Calu3 (cell line): ENCODE measurements at places on chromosomes 3 and 15.

GRCh38 chr3:126858887-126859286 lies 124.0 kb upstream of the PLXNA1 start:
- DNase-seq, result no peak

- no peak for DNase-seq
These were observed 116.9 kb downstream of the EPHA6 start for GRCh38 chr3:96931119-96931862.

GRCh38 chr3:118536764-118537163 lies 497.9 kb downstream of the IGSF11 start:
- DNase-seq, result no peak

DNA sequence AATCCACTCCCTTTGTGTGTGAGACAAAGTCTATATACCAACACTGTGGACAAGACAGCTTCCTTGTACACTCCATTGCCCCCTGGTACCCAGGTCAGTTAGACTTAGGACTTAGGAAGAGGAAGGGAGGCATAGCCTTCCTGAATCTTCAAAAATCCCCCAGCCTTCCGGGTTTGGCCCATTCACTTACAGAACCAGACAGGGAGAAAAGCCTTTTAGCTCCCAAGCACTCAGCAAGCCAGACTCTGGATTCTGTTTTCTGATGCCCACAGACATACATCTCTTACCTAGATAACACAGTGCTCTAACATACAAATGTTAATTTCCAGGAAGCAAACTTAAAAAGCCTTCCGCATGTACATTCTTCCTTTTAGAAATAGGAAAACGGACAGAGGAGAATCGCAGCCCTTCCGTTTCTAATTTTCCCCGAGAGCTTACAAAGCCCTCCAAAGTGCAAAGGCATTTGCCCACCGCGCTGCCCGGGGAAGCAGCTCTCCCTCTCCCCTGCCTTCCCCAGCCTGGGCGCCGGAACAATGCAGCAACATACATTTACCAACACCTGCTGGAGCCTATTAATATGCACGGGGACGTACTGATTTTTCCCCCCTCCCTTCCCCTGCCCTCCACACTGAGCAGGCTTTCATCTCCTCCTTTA lies 442.0 kb downstream of the MAGI1 start:
- DNase-seq, result no peak

DNA sequence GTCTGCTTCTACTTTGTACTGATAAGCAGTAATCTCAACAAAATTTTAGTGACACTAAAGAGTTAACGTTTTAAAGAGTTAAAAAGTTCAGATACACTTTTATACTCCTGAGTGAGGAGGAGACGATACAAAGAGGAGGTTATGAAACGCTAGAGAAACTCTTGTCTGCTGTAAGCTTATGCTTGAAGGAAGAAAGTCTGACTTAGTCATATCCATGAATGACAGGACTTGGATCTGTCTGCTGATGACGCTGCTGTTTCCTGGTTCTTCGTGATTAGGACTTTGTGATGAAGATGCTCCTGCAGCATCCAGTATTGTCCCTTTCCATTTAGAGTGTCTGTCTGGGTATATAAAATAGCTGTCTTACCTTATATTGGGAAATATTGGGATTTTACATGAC lies 15.8 kb downstream of the TCF12 start:
- no peak for DNase-seq

DNA sequence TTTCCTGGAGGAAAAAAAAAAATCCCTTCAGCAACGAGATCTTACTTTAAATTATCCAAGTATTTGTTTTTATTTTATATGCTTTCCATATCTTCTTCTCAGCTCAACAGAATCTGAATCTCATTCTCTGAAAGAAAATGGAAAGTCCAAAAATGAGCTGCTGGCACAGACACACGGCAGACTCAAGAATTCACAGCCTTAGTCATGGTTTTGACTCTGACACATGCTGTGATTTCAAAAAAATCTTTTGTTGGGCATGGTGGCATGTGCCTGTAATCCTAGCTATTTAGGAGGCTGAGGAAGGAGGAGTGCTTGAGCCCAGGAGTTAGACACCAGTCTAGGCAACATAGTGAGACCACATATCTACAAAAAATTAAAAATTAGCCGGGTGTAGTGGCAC lies 565.0 kb downstream of the MAGI1 start:
- no peak for DNase-seq

GRCh38 chr3:150238995-150239619 lies 169.0 kb upstream of the TSC22D2 start:
- DNase-seq, result peak; percentile 72

DNA sequence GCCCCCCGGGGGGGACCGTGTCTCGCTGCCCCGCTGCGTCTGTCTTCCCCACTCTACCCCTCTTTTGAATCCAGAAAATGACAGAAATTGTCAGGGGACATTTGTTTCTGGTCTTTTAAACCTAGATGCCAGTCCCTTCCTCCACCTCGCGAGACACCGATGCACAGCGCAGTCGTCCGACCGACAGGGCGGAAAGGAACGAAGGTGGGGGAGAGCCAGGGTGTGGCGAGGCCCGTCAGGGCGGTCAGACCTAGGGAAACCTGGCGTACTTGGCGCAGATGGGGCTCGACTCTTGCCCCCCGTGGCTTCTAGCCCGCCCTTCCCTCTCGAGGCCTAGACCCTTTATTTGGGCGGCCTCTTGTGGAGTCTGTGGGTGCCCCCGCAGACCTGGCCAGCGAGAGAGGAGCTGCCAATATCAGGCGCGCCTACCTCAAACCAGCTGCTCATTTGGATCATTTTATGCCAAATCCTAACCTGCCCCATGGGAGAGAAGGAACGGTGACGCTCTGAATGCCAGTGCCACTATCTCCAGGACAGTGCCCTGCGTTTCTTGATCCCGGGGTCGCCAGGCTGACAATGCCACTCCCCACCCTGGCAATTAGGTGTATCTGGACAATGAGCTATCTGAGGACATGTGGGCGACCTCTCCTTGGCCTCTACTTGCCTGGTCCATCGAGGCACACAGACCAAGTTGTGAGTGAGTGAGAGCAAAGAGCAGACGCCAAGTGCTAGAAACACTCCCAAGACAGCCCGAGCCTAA lies 500 bp upstream of the RAB6B start:
- no peak for DNase-seq

DNA sequence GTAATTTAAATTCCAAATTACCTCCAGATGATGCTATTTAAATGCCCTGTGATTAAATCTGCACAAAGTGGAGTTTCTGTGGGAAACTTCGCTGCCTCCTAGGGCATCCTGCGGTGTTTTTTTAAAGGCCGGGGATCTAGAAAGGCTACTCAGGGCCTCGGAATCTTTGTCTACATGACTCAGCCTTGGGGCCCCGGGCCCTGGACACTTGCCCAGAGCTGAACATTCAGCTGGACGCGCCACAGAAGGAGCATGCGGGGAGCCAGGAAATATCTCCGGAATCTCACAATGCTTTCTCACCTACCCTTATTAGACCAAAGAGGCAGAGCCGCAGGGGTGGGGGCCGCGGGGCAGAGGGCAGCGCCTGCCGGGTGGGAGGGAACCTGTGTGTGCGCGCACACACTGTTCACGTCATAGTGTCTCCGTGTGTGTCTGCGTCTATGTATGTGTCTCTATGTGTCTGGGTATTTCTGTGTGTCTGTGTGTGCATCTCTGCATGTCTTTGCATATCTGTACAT lies 145.5 kb upstream of the TPM1 start:
- peak; percentile 98 for DNase-seq

DNA sequence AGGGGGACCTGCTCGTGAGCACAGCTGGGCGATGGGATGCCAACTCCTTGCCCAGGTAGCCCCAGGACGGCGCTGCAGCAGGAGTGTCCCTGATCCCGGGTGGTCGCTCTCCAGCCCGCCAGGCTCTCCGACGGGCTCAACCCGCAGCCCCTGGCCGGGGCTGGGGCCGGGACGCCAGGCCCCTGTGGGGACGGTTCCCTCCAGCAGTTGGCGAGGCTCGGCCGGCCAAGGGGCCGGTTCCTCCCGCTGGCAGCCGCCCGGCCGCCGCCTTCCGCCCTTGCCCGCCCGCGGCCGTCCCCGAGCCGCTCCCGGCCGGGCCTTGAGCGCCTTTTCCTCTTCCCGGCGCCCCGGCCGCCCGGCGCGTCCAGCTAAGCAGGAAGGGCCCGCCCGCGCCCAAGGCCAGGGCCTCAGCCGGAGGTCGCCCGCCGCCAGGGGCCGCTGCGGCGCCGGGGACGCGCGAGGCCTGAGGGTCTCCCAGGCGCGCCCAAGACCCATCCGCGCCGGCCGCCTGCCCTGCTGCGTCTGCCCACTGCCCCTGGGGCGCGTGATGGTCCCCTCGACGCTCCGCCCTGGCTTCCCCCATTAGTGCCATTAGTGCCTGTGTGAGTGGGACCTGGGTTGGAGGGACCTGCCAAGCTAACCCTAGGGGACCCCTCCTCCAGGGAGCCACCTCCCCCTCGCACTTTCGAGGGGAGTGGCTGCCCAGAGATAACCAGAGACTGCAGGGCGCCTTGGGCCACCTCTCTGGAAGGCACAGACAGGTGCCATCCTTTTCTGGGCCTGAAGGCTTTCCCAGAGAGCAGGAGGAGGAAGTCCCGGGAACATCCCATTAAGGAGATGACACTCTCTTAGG lies 106.4 kb downstream of the FBLN2 start:
- DNase-seq, result peak; percentile 73

GRCh38 chr3:119944091-119944490 lies 150.2 kb downstream of the GSK3B start:
- no peak for DNase-seq

DNA sequence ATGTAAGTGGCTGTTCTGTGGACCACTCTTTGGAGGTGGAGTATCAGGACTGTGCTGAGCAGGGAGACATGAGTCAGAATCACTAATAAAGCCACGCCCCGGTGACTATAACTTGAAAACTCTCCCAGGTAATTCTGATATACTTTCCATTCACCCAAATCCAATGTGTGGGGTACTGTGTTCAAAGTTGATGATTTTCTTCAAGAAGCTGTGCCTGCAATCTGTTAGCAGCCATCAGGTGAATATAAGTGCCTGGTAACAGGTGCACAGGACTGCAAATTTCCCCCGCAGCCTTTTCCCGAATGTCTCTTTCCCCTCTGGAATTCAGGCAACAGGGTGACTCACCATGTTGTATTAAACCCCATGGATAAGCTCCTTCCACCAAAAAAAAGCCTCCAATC lies 17.0 kb downstream of the MAGI1 start:
- DNase-seq, result peak; percentile 32

DNA sequence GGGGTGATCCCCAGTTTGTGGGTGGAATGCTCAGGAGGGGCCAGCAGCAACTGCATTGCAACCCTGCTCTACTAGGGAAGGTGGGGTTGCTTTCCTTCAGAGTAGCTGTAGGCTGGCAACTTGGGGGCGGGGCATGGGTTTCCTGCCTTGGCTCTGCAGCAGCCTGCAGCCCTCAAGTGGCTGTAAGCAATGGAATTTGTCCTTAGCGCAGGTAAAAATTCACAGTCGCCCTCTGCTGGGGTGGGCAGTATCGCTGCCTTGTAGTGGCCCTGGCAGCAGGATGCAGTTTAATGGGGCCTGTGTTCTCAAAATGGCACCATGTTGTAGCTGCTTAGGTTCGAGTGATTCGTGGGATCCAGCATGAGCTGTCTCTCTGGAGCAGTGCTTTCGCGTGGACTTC lies 29.8 kb downstream of the STT3B start:
- DNase-seq, result peak; percentile 64

- no peak for DNase-seq
These were observed 384.7 kb downstream of the ZIC1 start for GRCh38 chr3:147793841-147794240.

- no peak for DNase-seq
These were observed 145.6 kb downstream of the LSAMP start for GRCh38 chr3:116299646-116300081.

- peak; percentile 32 for DNase-seq
These were observed 156.4 kb downstream of the TP63 start for GRCh38 chr3:189787632-189788031.

- peak; percentile 4 for DNase-seq
These were observed 97.2 kb downstream of the LRTM1 start for GRCh38 chr3:54830658-54831057.

DNA sequence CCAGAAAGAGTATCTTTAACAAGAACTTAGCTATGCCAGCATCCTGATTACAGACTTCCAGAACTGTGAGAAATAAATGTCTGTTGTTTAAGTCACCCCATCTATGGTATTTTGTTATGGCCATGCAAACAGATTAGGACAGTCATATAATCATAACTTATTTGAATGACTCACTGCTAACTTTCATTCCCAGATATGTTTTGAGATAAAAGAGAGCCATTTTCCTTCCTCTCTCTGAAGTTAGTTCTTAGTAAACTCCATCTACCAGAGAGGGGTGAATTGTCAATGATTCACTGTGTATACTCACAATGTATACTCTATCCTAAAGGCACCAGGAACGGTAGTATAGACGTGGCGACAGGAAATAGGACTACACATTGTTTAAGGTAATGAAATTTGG lies 179.4 kb upstream of the DPH6 start:
- no peak for DNase-seq

GRCh38 chr15:43370310-43370974 lies 401 bp downstream of the ZSCAN29 start:
- no peak for DNase-seq

- no peak for DNase-seq
These were observed 11.0 kb upstream of the MEIS2 start for GRCh38 chr15:37111427-37111717.

DNA sequence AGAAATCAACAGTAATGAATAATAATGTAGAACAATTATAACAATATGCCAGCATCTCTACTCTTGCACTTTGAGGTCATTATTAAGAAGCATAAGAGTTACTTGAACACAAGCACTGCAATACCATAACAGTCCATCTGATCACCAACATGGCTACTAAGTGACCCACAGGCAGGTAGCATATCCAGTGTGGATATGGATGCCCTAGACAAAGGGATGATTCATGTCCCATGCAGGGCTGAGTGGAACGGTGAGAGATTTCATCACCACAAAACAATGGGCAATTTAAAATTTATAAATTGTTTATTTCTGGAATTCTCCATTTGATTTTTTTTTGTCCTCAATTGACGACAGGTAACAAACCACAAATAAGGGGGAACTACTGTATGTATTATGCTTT lies 107.7 kb upstream of the TSC22D2 start:
- DNase-seq, result no peak

DNA sequence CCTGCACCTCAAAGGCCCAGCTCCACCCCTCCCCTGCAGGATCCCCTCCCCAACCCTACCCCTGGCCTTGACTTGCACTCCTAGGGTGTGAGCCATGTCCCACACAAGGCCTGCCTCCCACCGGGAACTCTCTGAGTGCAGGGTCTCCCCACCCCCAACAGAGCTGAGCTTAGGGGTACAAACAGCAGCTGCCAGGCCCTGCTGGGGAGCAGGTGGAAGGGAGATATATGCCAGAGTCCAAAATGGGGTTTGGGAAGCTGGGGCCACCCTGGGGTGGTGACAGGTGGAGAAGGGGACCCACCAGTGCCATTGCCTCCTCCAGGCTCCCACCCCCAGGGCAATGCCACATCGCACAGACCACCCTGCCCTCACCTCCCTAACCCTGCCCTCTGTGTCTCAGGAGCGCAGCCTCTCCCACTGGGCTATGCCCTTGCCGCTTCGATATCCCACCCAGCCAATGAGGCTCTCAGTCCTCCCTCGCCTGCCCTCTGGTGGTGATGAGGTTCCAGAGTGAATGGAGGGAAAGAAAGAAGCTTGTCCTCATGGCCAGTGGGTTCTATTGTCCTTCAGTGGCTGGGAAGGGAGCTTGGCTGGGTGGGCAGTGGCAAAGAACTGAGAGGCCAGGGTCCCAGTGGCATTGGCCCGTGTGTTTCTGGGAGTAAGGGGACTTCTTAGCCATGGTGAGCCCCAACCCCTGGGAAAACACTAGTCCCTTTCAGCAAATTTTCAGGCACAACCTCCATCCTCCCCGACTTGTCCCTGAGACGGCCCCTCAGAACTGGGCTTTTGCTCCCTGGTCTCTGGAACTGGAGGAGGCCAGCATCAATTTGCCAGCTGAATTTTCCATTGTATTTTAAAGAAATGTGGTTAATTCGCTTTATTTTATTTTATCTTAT lies 46.8 kb downstream of the CYP11A1 start:
- peak; percentile 73 for DNase-seq

- no peak for DNase-seq
These were observed 76.2 kb downstream of the COL8A1 start for GRCh38 chr3:99714575-99714974.
